ENCODE measurements at places on chromosomes 5 and 9.

- DNase-seq = no peak
These were observed 272.7 kb downstream of the MLLT3 start for GRCh38 chr9:20349568-20349967.

DNA sequence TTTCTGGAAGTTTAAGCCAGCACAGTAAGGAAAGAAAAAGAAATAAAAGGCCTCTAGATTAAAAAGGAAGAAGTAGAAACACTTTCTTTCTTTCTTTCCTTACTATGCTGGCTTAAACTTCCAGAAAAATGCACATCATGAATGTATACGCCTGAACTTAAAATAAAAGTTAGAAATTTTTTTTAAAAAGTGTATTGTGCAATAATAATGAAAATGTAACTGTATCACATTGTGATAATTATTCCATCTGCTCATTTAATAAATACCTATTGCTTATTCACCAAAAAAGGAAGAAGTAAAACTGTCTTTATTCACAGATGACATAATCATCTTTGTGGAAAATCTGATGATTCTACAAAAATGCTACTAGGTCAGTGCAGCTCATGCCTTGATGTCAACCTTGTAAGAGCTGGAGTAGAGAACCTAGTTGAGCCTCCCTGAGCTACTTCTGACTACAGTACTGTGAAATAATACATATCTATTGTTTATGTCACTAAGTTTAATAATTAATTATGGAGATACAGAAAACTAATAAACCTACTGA is 49.4 kb downstream of the MCTP1 start:
- no peak for DNase-seq

GRCh38 chr9:124784509-124784908 is 7.6 kb downstream of the OLFML2A start:
- DNase-seq = no peak

GRCh38 chr9:128250839-128251731 is 24.7 kb downstream of the GOLGA2 start:
- no peak for DNase-seq

GRCh38 chr9:129584136-129584535 is 36.8 kb downstream of the C9orf50 start:
- DNase-seq = peak; percentile 46

DNA sequence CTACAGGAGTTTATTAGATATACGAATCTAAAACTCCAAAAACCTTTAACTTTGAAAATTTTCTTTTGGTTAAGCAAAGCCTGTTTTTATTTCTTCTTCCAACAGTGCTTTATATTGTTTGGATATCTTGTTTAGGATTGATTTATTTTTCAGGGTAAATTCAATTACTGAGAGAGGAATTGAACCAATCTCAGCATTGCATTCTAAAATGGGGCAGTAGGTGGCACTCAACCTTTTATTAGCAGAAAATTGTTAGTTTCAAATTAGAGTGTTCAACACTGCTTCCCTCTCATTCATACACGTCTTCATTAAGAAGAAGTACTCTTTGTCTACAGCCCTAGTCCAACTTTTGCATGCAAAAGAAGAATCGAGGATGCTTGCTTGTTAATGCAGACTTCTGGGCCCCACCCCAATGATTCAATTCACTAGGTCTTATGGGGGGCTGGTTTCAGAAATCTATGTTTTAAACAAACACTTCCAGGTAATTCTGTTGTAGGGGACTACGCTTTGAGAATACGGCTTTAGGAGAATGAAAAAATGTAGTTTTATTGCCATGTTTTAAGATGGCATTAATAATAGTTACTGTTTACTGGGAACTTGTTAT is 26.6 kb downstream of the MRPL22 start:
- DNase-seq = no peak

DNA sequence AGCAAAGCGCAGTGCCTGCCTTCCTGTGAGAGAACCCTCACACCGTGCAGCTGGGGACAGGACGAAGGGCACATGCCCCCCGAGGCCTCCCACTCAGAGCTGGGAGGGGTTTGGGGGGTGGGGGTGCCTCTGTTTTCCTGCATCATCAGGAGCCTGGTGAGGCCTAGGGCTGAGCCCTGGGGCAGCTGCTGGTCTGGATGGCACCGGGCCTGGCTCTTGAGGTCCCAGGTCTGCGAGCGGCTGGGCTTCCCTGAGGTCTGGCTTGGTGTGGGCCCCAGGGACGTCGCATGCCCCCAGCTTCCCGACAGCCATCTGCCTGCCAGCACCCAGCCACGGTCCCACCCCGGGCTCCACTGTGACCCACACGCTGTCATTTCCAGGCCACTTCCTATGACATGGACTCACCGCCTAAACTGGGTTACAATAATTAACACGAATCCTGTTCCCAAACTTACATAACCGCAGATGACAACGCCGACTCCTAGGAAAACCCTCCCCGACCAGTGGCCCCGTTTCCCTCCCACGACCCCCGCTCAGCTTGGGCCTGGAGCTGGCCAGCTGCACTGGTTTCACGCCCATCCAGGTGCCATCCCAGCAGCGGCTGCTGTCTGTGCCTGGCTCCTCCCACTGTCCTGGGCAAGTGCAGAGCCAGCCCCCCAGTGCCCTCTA is 8.7 kb downstream of the NACC2 start:
- DNase-seq = no peak

GRCh38 chr5:154654486-154655371 is 100.4 kb upstream of the LARP1 start:
- DNase-seq = no peak

DNA sequence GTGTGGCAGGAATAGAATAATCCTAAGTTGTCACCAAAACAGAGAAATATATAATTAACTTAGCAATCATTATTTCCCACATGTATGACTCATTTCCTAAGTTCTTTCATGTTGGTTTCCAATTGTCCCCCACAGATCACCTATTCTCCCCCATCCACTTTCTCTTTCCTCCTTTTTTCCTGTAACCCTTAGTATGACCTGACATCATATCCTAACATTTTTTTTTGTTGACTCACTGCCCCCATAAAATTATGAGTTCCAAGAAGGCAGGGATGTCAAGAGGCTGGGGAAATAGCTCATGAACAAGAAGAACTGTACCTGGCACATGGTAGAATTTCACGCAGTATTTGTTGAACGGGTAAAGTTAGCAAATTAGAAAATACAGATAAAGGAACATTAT is 186.7 kb downstream of the DCP2 start:
- no peak for DNase-seq

- no peak for DNase-seq
These were observed 76.6 kb upstream of the TBCA start for GRCh38 chr5:77852514-77853352.

GRCh38 chr5:71783891-71784290 is 64.8 kb downstream of the CARTPT start:
- DNase-seq = no peak

DNA sequence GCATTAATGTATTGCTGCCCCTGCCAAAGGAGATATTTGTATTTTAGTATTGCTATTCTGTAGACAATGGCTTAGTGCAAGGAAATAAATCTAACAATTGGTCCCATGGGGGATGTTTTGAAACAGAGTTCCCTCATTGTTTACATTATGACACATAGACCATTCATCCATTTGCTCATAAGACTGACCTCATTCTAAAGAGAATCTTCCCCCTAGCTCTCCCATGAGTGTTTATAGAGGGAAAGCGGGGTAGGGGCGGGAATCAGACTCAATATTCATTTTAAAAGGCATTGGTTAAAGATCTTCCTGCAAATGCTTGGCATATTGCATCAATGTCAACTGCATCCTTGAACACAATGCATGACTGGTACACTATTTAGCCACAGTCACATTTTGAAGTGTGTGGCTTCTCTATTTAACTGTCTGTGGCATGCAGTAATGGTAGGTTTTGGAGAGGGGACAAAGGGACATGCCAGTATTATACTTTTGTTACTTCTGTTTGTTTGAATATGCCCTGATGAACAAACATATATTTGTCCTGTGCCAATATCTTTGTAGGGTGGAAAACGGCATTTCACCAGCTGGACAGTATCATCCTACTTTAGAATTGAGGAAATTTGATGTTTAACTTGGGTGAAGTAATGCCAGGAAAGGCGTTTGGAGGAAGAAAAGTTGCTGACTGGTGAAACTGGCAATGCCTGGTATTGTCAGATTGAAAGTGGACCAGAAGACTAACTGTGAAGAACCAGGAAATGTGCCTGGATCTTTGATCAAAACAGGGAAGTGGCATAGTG is 84.1 kb upstream of the MEGF10 start:
- DNase-seq = no peak

DNA sequence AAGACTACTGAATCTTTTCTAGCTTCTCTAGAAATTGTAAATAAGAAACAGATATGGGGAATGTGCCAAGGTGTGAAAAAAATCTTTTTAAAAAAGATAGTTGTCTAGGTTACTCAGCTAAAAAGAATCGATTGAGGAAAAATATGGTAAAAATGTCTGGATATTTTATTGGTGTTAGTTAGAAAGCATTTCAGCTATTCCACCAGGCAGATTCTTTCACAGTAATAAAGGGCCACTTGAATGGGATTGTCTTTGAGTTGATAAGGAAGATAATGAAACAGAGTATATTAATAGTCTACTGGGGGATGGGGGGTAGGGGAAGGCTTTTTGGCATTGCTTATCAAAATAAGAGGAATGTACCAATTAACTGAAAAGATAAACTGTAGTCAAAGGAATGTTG is 51.9 kb downstream of the SLIT3 start:
- no peak for DNase-seq

- no peak for DNase-seq
These were observed 32.4 kb downstream of the ABCA1 start for GRCh38 chr9:104895572-104895971.

DNA sequence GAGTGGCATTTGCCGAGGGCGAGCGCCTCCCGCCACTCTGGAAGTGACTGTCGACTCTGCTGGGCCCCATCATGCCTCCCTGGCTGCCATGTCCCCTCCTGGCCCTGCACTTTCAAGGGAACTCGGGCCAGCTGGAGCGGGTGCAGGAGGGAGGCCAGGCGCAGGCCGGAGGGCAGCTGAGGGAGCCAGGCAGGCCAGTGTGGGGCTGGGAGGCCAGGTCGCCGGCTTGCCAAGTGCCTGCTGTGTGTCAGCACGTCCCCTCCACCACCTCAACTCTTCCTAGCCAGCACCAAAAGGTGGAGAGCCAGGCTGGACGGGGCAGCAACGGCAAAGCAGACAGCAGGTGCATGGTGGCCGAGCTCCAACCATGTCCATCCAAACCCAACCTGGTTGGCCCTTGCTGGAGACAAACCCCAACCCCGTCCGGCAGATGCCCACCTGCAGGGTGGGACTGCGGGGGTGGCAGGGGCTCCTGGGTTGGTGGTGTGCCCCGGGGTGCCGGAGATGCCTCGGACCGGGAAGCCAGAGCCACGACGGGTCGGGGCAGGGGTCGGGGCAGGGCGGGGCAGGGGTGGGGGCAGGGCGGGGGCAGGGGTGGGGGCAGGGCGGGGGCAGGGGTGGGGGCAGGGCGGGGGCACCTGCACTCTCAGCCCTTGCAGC is 36.5 kb upstream of the EGFL7 start:
- no peak for DNase-seq

GRCh38 chr5:122759241-122760070 is 15.4 kb upstream of the SNX2 start:
- DNase-seq = no peak

- no peak for DNase-seq
These were observed 373.8 kb downstream of the NDUFS4 start for GRCh38 chr5:53934151-53934820.

DNA sequence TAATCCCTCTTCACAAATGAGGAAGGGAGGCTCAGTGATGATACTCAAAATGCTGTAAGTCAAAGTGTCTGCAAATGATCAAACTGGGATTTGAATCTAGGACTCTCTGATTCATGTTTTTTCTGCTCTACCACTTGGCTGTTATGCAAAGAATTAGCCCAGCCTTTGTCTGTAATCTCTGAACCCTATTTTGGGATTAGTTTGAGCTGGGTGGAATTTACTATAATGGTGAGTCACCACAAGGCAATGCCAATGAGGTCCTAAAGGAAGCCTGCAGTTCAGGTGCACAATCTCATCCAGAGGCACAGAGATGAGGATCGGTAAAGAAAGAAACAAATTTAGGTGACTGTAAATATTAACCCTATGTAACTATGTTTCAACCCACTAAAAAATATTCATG is 29.2 kb downstream of the RFK start:
- DNase-seq = no peak

DNA sequence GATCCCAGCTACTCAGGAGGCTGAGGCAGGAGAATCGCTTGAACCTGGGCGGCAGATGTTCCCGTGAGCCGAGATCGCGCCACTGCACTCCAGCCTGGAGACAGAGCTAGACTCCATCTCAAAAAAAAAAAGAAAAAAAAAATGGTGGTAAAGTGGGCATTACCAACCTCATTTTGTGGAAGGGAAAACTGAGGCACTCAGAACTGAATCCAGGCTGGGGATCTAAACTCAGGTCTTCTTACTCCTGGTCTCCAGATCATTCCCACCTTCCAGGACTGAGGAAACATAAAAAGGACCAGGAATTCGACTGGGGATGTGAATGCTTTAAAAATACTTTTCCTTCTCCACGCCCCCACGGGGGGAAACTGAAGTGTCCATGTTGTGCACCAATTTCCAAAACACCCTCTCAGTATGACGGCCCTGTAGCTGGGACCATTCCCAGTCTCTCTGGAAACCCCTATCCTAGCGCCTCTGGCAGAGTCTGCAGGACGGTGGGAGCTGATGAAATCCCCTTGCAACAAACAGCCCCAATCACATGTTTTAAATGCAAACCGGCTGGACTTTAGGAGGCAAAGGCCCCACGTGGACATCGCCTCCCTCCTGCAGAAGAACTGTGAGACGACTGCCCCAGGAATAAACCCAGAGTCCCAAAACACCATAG is 8.9 kb upstream of the AKNA start:
- DNase-seq = no peak

DNA sequence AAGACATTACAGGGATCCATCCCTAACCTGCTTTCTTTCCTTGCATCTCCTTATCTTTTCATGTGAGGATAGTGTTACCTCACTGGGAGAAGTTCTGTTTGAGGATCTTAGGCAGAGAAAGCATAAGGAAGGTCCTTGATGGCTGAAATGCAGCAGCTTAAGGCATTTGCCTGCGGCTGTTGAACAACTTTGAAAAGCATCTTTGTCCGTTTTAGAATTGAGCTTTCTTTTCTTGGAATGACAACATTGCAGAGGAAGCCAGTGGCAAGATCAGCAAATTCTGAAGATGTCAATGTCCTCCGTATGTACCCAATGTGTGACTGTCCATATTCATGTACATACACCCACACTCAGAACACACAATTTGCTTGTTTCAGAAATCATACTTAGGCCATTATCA is 436.2 kb downstream of the GABRG2 start:
- no peak for DNase-seq

DNA sequence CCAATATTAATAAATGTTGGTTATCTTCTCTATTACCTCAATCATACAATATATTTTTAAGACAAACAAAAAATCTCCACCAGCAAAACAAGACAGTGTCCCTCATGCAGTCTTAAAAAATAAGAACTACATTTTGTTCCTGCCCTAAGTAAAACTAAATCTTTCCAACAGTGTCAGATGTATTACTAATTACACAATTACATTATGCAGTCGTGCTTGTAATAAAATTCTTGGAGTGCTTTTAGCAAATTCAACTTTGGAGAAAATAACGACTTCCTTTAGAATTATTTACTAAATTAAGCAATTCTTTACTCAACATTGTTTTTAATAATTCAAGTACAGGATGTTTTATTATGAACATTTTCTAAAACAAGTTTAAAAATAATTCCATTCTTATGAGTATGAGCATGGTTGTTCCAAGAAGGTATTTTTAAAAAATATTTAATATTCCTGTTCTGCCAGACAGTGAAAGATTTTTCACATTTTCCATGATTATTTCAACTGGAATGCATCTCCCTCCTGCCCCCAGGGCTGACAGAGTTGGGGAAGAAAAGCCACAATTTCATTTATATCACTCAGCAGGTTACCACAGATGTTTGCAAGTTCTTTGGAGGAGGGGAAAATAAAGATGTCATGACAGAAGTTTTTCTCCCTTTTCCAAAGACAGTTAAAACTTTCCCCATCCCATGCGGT is 137.9 kb downstream of the FAM114A2 start:
- DNase-seq = no peak
